ENCODE measurements at places on chromosomes 1 and 21. TPM values are rescaled to one million over a fixed set of nuclear protein-coding genes. Genes with fewer than 3 reads are reported as not detected.

The DNASE2B gene
- 0.09 TPM for total RNA-seq

The NKAIN1 gene
- total RNA-seq: 1.3 TPM

The KCNK2 gene
- 3.7 TPM for total RNA-seq

The KIAA0040 gene
- total RNA-seq: 9.1 TPM

The PLEKHM2 gene
- total RNA-seq: 29.9 TPM

The ST6GALNAC5 gene
- total RNA-seq: 2.8 TPM

The TRABD2B gene
- total RNA-seq: 1.1 TPM

The EFCAB14 gene
- total RNA-seq: 99.2 TPM

The UTS2 gene
- total RNA-seq: not detected

- H3K4me1 ChIP-seq: no peaks in the 10 kb centered on the region
- H3K27ac ChIP-seq: no peak overlapping the region
- DNase-seq: no peak
- no peaks in the 10 kb centered on the region for H3K27me3 ChIP-seq
- no peak overlapping the region for H3K4me3 ChIP-seq
These were observed 936.7 kb upstream of the TMPRSS15 start for GRCh38 chr21:19340303-19340702.

GRCh38 chr1:81607086-81607485 lies 193.6 kb upstream of the ADGRL2 start:
- no peak overlapping the region for H3K27ac ChIP-seq
- no peaks in the 10 kb centered on the region for H3K27me3 ChIP-seq
- no peak for DNase-seq
- H3K36me3 ChIP-seq: no peaks in the 10 kb centered on the region

GRCh38 chr1:34073028-34073695 lies 91.9 kb downstream of the CSMD2 start:
- H3K36me3 ChIP-seq: no peaks in the 10 kb centered on the region
- peak; percentile 79 for DNase-seq
- no peak overlapping the region for H3K4me3 ChIP-seq
- no peak overlapping the region for H3K27ac ChIP-seq
- H3K27me3 ChIP-seq: peaks cover 4% of the 10 kb centered on the region

GRCh38 chr1:180533266-180533987 lies 25.3 kb upstream of the OVAAL start:
- no peaks in the 10 kb centered on the region for H3K27me3 ChIP-seq
- H3K36me3 ChIP-seq: no peaks in the 10 kb centered on the region
- H3K27ac ChIP-seq: no peak overlapping the region
- H3K4me3 ChIP-seq: no peak overlapping the region
- peak; percentile 50 for DNase-seq

- H3K27ac ChIP-seq: no peak overlapping the region
- no peaks in the 10 kb centered on the region for H3K27me3 ChIP-seq
- H3K36me3 ChIP-seq: no peaks in the 10 kb centered on the region
- H3K4me3 ChIP-seq: no peak overlapping the region
These were observed 75.5 kb downstream of the VCAM1 start for GRCh38 chr1:100794748-100795645.

DNA sequence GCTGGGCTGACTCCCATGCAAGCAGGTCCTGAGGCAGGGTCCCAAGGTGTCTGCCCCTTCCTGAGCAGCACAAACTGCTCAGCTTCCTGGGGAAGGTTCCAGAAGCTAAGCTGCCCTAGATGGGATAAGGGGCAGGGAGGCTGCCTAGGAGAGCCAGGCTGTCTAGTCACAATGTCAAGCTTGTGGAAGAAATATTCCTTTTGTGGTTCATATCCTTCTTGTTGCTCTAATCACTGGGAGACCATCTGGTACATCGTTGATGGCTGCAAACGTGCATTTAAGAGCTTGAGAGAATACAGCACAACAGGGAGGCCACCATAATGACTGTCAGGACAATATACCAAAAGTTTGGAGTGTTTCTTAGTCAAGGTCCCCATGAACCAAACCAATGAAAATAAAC lies 67.4 kb downstream of the SLC16A1 start:
- H3K36me3 ChIP-seq: no peaks in the 10 kb centered on the region
- no peak for DNase-seq
- H3K4me1 ChIP-seq: no peaks in the 10 kb centered on the region
- no peaks in the 10 kb centered on the region for H3K27me3 ChIP-seq

GRCh38 chr1:242093116-242093515 lies 94.2 kb upstream of the MAP1LC3C start:
- no peaks in the 10 kb centered on the region for H3K36me3 ChIP-seq
- no peaks in the 10 kb centered on the region for H3K27me3 ChIP-seq
- H3K4me1 ChIP-seq: no peaks in the 10 kb centered on the region
- H3K4me3 ChIP-seq: no peak overlapping the region
- no peak for DNase-seq
- no peak overlapping the region for H3K27ac ChIP-seq

- H3K27me3 ChIP-seq: no peaks in the 10 kb centered on the region
- peak; percentile 58 for DNase-seq
- peaks cover 5% of the 10 kb centered on the region for H3K4me1 ChIP-seq
- no peak overlapping the region for H3K4me3 ChIP-seq
These were observed 25.6 kb upstream of the ENO1 start for GRCh38 chr1:8903908-8904650.

DNA sequence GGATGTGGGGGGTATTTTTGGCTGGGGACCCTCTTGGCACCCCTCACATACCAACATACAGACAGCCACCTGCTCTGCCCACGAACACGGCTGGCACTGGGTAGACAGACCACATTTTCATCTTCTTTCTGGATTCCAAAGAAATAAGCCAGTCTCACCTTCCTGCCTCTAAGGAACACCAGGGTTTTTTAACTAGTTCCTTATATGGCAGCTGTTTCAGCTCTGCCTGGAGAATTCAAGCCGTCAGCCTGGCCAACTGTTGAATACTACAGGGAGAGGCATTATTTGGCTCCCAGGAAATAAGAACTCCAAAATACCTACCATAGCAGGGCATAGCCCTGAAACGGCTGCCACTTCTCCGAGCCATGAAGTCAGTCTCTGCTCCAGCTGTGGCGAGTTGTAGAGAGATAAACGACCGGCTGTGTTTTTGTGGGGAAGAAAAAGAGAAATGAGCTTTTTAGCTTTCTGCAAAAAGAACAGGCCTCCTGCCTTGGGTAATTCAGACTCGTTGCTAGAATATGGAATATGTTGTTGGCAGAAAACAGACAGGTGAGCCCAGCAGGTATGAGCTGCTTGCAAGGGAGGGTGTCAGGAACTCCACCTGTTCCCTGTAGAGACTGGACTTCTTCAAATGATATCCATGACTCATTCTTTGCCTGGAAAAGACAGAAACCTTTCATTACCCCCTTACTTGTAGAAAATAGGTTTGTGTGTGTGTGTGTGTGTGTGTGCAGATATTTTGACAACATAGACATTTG lies 51.8 kb downstream of the MT1HL1 start:
- no peaks in the 10 kb centered on the region for H3K27me3 ChIP-seq
- H3K4me1 ChIP-seq: peaks cover 14% of the 10 kb centered on the region
- H3K27ac ChIP-seq: no peak overlapping the region
- no peak overlapping the region for H3K4me3 ChIP-seq
- no peaks in the 10 kb centered on the region for H3K36me3 ChIP-seq

- H3K4me1 ChIP-seq: peaks cover 26% of the 10 kb centered on the region
- H3K27ac ChIP-seq: peak overlapping the region; percentile 96
- H3K36me3 ChIP-seq: no peaks in the 10 kb centered on the region
These were observed 26.2 kb upstream of the EPHA2 start for GRCh38 chr1:16181887-16182719.

DNA sequence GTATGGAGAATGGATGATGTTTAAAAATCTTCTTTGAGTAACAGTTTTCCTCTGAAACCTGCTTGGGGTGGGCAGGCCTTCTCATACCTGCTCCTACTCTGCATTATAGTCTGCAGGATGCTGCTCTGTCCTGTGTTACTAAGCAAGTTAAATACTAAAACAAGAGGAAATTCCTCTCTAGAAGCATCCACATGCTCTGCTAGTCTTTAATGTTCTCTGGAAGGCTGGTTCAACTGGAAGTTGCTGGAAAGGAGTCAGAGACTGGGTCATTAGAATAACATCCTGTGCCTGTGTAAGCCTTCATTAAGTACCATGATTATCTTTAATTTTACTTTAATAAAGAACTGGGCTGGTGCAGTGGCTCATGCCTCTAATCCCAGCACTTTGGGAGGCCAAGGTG lies 5.8 kb downstream of the SELP start:
- H3K27ac ChIP-seq: no peak overlapping the region
- H3K4me1 ChIP-seq: no peaks in the 10 kb centered on the region
- no peak for DNase-seq

DNA sequence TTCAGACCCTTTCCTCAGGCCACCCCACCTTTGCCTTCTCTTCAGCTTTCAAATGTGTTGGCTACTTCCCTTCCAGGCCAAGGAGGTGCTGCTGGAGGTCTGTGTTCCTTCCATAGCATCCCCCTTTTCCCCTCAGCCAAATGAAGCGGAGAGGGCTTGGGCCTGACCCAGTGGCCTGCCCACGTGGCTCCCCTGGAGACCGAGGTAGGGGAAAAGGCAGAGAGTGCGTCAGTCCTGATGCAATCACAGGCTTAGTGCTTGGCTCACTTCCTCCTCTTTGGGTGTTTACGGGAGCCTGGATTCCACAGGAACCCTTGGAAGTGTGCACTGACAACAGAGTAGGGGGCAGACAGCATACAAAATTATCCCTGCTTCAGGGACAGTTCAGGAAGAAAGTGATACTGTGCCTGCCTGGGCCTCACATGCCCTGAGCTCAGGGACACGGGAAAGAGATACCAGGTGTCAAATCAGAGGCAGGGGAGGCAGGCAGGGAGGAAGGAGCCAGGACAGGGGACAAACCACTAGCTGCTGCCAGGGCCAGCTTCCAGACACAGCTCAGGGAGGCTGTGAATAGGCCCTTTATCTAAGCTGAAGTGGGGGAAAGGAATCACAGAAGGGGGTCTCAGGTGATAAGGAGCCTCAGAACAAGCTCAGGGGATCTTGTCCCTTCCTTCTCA lies 16.6 kb upstream of the PTP4A2 start:
- H3K27ac ChIP-seq: peak overlapping the region; percentile 91
- DNase-seq: peak; percentile 94
- no peak overlapping the region for H3K4me3 ChIP-seq
- peaks cover 24% of the 10 kb centered on the region for H3K4me1 ChIP-seq
- H3K36me3 ChIP-seq: no peaks in the 10 kb centered on the region

- no peak overlapping the region for H3K4me3 ChIP-seq
- peaks cover 14% of the 10 kb centered on the region for H3K36me3 ChIP-seq
- peaks cover 2% of the 10 kb centered on the region for H3K27me3 ChIP-seq
- DNase-seq: no peak
- H3K4me1 ChIP-seq: no peaks in the 10 kb centered on the region
These were observed 30.9 kb downstream of the SLC37A1 start for GRCh38 chr21:42544544-42544943.

GRCh38 chr1:236841341-236841740 lies 46.2 kb downstream of the MTR start:
- H3K4me1 ChIP-seq: no peaks in the 10 kb centered on the region
- no peaks in the 10 kb centered on the region for H3K27me3 ChIP-seq
- no peak overlapping the region for H3K4me3 ChIP-seq
- DNase-seq: no peak
- H3K36me3 ChIP-seq: peaks cover 20% of the 10 kb centered on the region
- no peak overlapping the region for H3K27ac ChIP-seq

- H3K27me3 ChIP-seq: no peaks in the 10 kb centered on the region
- DNase-seq: no peak
- no peaks in the 10 kb centered on the region for H3K36me3 ChIP-seq
- no peak overlapping the region for H3K27ac ChIP-seq
- H3K4me1 ChIP-seq: peaks cover 13% of the 10 kb centered on the region
- H3K4me3 ChIP-seq: no peak overlapping the region
These were observed 159.9 kb upstream of the AJAP1 start for GRCh38 chr1:4494558-4494957.

GRCh38 chr1:13801655-13802486 lies 101.9 kb downstream of the PRDM2 start:
- H3K27me3 ChIP-seq: no peaks in the 10 kb centered on the region
- peaks cover 4% of the 10 kb centered on the region for H3K36me3 ChIP-seq
- DNase-seq: no peak
- H3K4me1 ChIP-seq: peaks cover 4% of the 10 kb centered on the region
- no peak overlapping the region for H3K27ac ChIP-seq

DNA sequence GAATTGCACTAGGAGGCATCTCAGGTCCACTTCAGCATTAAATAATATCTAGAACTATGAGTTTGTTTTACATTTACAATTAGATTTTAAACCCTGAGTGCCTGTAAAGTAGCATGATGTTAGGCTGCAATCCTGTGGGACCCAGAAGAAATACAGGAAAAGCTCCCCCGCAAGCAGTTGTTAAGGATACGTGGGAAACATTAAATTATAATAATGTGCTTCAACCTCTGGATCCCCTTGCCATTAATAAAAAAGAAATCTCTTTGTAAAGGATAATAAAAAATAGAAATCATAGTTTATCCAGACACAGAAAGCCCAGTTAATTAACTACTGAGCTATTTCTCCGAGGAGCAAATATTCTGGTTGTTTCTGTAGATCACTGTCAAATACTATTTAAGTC lies 106.0 kb downstream of the PCNX2 start:
- H3K4me3 ChIP-seq: no peak overlapping the region
- H3K36me3 ChIP-seq: no peaks in the 10 kb centered on the region
- no peak overlapping the region for H3K27ac ChIP-seq
- DNase-seq: no peak

DNA sequence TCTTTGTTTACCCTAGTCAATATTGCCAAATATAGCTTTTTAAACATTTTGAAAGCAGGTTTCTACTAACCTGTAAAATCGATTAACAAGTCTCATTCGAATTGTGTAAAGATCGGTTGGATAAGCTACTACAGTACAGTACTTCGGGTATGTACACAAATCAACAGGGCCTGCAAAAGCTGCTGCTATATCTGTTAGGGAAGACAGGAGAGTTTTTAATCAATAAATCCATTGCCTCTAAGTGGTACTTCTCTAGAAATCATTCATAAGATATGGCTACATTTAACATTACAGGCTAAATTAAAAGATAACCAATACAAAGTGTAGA lies 34.8 kb upstream of the PSMG1 start:
- no peaks in the 10 kb centered on the region for H3K4me1 ChIP-seq
- no peak overlapping the region for H3K4me3 ChIP-seq
- H3K27ac ChIP-seq: no peak overlapping the region
- DNase-seq: no peak

DNA sequence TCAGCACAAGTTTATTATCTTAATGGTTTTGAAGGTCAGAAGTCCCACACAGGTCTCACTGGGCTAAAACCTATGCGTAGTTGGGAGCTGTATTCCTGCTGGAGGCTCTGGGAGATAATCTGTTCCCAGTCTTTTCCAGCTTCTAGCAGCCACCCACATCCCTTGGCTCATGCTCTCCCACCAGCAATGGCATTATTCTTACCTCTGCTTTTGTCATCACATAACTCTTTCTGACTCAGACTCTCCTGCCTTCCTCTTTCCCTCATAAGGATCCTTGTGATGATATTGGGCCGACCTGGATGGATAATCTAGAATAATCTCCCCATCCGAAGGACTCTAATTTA lies 122.2 kb upstream of the PRDX6 start:
- H3K4me1 ChIP-seq: no peaks in the 10 kb centered on the region
- H3K27me3 ChIP-seq: no peaks in the 10 kb centered on the region
- H3K4me3 ChIP-seq: no peak overlapping the region

DNA sequence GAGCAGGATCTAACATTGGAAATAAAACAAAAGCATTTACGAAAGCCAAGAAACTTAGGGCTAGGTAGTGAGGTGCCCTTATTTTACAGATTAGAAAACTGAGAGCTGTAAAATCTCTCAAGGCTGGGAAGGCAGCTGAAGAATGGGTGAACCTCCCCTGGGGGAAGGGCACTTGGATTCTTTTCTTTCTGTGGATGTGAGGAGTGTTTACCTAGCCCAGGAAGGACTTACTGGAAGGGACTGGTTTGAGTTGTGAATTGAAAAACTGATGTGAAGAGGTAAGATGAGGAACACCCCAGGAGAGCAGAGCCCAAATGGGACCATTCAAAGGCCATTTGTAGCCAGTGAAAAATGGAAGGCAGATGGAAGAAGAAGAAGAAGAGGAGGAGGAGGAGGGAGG lies 74.7 kb upstream of the NGF start:
- H3K27me3 ChIP-seq: no peaks in the 10 kb centered on the region
- no peaks in the 10 kb centered on the region for H3K4me1 ChIP-seq
- H3K27ac ChIP-seq: no peak overlapping the region

Measured in muscle of leg (tissue), 16 donors.